ENCODE measurements at places on chromosomes 7 and 10.

GRCh38 chr7:91632234-91632940, 248.1 kb downstream of the MTERF1 start:
- no peak for DNase-seq

GRCh38 chr10:78915190-78915518, 153.6 kb upstream of the ZMIZ1 start:
- no peak for DNase-seq

DNA sequence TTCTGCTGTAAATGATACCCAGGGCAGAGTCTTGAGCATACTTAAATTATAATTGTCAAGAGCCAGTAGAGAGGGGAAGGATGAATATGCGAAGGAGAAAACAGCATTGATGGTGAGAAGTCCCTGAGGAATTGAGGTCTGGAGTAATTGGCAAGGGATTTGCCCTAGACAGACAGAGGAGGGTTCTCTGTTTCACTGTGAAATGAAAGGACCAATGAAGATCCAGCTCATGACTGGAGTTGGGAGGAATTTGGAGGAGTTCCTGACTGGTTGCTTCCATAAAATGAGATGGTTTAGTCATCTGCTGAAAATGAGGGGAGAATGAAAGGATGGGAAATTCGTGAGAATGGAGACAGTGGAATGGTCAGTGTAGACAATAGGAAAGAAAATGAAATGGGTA, 6.8 kb downstream of the PRPF18 start:
- DNase-seq, result no peak

DNA sequence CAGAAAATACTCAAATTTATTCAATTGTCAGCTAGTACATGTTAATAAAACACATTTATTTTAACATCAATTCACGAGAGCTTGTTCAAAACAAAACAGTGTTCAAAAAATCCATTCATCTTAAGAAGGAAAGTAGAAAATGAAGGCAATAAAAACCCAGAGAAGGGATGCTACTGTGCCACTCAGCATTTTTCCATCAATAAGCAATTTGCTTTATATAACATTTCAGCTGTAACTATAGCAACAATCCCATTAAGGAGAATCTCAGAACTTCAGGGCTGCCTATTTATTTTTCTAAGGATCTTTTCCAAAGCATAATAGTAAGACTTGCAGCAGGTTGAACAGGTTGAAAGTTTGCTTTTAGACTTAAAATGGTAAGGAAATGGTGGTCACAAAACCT, 190.5 kb downstream of the PCLO start:
- no peak for DNase-seq

- DNase-seq, result no peak
These were observed 43.8 kb downstream of the GRB10 start for GRCh38 chr7:50738932-50739331.

DNA sequence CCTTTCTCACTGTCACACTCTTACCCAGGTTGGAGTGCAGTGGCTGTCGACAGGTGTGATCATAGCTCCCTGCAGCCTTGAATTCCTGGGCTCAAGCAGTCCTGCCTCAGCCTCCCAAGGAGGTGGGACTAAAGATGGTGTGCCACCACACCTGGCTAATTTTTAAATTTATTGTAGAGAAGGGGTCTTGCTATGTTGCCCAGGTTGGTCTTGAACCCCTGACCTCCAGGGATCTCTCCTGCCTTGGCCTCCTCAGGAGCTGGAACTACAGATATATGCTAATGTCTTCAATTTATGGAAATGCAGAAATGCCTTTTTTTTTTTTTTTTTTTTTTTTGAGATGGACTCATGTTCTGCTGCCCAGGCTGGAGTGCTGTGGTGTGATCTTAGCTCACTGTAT, 42.7 kb downstream of the DNAJB6 start:
- no peak for DNase-seq

DNA sequence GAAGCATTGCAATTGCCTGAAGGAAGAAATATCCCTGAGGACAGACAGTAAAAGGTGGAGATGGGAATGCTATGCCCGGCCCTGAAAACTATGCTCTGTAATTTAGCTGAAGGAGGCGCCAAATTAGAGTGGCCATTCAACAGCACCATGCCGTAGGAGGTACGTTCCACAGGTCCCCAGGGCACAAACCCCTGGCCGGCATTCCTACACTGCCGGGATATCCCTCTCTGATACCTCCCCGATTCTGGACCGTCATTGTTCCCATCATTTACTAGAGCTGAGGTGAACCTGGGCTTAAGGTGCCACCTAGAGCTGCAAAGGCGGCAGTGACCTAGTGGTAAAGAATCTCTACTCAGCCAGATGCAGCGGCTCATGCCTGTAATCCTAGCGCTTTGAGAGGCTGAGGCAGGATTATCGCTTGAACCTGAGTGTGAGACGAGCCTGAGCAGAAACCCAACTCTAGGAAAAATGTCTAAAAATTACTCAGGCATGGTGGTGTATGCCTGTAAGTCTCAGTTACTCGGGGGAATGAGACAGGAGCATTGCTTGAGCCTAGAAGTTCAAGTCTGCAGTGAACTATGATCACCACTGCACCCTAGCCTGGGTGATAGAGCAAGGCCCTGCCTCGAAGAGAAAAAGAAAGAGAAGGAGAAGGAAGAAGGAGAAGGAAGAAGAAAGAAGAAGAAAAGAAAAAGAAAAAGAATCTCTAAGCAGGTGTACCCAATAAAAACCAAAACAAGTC, 53.0 kb upstream of the TNKS2 start:
- no peak for DNase-seq

DNA sequence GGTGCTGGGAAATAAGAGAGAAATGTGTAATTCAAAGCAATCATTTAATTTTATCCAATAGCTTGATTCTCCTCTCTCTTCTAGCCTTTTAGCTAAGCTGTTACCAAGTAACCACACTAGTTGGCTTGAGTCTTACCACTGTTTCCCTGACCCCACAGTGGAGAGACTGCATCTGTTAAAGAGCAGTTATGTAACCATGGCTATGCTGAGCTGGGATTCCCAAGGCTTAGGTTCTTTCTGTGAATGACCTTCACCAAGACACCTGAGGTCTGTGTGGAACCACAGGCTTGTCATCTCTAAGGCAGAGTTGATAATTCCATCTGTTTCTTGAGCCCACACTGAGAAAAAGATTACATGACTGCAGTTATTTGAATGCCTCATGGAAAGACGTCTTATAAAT, 47.7 kb upstream of the ATRNL1 start:
- DNase-seq, result no peak

- no peak for DNase-seq
These were observed 320.9 kb upstream of the IMMP2L start for GRCh38 chr7:111883241-111883640.

DNA sequence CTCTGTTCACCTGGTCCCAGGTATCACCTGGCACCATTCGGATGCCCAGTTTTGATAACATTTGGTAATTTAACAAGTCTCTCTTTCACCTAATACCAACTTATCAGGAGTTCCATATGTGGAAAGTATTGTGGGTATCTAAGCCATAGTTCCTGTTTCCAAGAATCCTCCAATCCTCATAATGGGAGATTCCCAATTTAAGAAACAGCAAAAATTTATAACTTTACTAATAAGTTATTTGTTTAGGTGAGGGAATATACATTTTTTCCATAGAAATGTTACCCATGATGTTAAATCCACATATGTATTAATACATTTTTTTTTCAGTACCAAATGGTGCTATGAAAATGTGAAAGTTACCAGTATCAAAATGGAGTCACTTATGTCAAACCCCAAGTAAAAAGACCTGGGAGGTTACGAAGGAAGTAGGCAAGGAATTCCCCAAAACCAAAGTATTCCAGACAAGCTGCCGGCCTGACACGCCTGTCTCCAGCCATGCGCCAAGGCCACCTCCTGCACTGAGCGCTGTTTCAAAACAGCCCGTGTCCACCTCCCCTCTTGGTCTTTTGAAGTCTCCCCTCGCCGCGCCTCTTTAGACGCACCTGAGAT, 44.8 kb downstream of the PRKCQ start:
- DNase-seq, result no peak

DNA sequence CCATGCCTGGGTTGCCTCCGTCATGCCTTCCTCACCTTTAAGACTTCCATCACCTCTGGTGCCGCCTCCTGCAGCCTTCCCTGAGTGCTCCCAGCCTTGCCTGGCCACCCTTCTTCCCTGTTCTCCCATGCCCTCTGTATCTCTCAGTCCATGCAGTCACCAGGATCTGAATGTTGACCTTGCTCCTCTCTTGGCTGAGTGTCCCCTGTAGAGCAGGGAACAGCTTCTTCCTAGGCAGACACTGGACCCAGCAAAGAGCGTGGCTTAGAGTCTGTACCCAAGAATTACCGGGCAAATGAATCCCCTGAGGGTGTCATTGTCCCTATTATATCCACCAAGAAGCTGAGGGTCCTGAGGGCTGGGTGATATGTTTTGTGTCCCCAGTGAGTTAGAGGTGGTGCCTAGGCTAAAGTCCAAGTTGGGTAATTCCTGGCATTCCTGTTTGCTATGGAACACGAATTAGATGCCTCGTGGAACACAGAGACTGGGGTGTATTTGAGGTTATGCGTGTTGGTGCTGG, 505.6 kb downstream of the RPS24 start:
- no peak for DNase-seq
